Cerebellar nuclear complex (tissue), 1 donor: ENCODE measurements at places on chromosomes 13 and 19.

DNA sequence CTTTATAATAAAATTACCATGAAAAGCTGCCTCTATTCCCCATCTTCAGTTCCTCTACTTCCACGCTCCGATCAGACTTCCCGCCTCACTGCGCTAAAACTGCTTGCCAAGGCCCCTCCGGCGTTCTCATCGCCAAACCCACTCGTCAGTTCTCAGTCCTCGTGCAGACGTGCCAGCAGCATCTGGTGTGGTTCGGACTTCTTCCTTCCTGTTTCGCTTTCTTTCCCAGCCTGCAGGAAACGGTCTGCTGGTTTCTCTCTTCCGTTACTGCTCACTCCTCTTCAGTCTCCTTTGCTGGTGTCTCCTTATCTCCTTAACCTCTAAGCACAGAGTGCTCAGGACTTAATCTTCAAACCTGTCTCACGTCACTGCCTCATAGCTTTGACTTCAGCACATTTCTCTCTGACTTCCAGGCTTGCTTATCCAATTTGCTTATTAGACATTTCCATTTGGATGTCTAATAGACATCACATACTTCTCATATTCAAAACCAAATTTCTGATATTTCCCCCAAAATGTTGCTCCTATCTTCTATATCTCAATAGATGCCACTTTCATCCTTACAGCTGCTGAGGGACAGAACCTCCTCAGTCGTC lies 40.3 kb downstream of the RCBTB2 start:
- DNase-seq, result no peak

DNA sequence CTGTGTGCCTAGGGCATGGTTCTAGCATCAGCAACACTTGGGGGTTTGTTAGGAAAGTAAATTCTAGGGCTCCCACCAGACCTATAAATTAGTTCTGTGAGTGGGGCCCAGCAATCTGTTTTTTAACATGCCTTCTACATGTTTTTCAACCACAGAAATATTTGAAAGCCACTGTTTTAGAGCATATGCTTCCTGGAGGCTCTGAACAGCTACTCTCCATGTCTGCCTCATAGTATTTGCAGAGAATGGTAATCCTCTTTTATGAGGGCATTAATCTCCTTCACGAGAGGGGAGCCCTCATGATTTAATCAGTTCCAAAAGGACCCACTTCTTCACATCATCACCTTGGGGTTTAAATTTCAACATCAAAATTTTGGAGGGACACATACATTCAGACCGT lies 6.0 kb downstream of the SPATA13 start:
- DNase-seq, result no peak

DNA sequence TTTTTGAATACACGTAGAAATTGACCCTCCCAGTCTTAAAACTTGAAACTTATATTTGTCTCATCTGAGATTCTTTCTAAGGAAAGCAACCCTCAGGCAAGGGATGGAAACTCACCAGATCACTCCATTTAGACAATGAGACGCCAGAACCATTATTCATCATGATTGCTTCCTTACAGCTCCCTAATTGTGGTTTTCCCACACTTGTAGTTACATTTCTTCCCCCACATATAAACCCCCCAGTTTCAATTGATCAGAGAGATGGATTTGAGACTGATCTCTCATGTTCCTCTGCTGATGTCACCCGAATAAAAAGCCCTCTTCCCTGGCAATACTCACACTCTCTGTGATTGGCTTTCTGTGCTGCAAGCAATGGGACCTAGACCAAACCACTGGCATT lies 197.9 kb upstream of the STARD13 start:
- DNase-seq, result no peak

- DNase-seq, result no peak
Observed at GRCh38 chr13:66558506-66558905, 671.6 kb downstream of the PCDH9 start.

DNA sequence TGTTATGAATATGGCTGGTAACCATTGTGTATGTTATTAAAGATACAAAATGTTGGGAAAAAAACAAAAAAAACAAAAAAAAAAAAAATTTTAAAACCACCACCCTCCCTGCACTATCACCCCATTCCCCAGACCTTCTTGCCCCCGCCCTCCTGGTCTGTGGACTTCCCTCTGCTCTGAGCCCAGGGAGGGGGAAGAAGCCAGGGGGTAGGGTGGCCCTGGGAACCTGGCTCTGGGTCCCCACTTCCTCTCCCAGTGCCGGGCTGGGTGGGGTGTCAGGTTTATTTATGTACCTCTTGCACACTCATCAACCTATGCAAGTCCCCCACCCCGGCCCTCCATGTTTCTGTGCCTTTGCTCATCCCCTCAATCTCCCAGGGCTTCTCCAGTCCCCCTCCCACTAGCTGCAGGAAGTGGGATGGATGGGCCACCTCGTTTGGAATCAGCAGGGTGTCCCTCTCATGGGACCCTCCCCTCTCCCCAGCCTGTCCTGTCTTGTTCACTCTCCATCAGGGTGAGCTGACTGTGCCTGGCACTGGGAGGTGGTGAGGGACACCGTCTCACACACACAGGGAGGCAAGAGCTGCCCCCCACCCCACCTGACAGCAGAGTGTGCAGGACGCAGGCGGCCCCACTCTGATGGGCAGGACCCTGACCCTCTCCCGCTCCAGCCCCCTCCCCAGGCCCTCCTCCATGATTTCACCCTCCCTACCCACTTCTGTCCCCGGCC lies 5.9 kb downstream of the PAF1 start:
- DNase-seq, result no peak

- DNase-seq, result no peak
Observed at GRCh38 chr13:31930901-31931522, 100.6 kb upstream of the FRY start.

DNA sequence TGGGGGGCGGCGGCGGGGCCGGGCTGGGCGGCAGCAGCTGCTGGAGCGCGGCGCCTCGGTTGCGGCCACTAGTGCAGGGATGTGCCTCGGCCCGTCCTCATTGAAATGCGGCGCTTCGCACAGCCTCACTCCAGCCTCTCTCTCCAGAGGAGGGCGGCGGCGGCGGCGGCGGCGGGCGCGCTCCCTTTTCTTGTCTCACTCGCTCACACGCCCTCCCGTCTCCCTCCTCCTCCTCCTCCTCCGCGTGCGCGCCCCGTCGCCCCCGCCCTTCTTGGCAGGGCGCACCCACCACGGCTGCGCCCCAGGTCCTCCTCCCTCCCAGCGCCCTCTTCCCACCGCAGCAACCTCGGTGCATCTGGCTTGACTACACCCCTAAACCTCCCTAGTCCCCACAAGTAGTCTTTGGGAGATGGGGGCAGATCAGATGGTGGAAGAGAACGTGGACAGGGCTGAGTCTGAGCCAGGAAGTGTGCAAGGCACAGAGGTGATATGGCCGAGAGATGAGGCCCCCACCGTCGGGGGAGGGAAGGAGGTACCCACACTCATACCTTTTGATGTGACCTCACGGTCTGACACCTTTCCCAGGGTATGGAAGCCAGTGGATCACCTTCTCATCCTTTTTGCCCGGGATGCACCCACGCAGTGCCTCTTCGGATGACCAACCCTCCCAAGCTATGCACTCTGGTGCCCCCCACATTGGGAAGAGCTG lies at the start of gene DCLK1:
TSS of gene DCLK1 (minus strand) at position 161 of the 709 bp plus-strand sequence.
- no peak for DNase-seq
